ENCODE measurements at places on chromosomes 6 and 20. TPM values are rescaled to one million over a fixed set of nuclear protein-coding genes. Genes with fewer than 3 reads are reported as not detected.

- DNase-seq, result no peak
These were observed 33.3 kb upstream of the TGM2 start for GRCh38 chr20:38198238-38198861.

GRCh38 chr20:49452011-49452482, 30.4 kb downstream of the KCNB1 start:
- DNase-seq, result no peak

DNA sequence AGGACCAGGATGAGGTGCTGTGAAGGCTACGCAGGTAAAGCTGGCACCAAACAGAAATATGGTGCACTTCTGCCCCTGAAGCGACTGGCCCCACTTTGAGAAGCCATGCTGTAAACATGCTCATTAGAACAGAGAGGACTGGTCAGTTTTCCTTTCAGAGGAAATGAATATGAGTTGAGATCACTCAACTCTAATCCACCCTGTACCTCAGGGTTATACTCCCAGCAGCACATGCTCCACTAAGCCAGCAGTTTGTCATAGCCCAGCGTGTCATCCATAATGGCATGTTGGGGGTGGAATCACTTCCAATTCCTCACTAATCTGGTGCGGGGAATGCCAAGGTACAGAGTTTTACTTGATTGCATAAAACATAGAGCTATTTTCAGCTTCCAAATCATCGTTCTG, 98.1 kb downstream of the HIVEP2 start:
- peak; percentile 92 for DNase-seq

- DNase-seq, result peak; percentile 35
These were observed 690.6 kb downstream of the EPM2A start for GRCh38 chr6:145044641-145045246.

MRAP2 gene
- not detected for total RNA-seq
